ENCODE measurements at places on chromosomes 5 and 9.

- no peak for DNase-seq
These were observed 56.7 kb downstream of the HRH2 start for GRCh38 chr5:175714479-175715085.

DNA sequence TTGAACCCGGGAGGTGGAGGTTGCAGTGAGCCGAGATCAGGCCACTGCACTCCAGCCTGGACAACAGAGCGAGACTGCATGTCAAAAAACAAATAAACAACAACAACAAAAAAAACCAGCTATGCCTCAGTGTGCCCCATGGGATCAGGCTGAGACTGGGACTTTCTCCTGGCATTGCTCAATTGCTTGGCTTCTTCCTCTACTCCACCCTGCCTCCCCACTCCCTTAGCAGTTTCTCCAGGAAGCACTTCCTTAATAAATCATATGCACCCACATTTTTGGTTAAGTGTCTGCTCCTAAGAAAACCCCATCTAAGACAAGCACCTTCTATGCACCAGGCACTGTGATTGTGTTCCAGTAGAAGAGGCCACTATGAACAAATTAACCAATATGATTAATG lies 41.0 kb upstream of the TMEM252 start:
- no peak for DNase-seq

DNA sequence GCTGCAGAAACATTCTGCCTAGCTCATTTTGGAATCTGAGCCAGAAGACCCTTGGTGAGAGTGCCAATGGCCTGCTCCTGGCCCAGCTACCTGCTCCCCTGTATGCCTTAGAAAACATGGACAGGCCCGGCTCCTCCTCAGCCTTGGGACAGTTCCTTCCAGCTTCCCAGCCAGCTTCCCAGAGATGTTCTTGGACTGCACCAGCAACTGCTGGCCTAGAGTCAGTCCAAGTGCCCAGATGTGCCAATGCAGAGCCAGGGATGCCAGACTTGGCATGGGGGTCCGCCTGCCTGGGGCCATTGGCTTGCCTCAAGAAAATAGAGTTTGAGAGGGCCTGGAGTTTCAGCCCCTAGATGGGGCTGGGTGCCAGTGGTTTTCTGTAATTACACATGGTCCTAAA lies 142.2 kb upstream of the TRIM32 start:
- no peak for DNase-seq

- no peak for DNase-seq
These were observed 157.8 kb upstream of the RASEF start for GRCh38 chr9:83220730-83221129.

DNA sequence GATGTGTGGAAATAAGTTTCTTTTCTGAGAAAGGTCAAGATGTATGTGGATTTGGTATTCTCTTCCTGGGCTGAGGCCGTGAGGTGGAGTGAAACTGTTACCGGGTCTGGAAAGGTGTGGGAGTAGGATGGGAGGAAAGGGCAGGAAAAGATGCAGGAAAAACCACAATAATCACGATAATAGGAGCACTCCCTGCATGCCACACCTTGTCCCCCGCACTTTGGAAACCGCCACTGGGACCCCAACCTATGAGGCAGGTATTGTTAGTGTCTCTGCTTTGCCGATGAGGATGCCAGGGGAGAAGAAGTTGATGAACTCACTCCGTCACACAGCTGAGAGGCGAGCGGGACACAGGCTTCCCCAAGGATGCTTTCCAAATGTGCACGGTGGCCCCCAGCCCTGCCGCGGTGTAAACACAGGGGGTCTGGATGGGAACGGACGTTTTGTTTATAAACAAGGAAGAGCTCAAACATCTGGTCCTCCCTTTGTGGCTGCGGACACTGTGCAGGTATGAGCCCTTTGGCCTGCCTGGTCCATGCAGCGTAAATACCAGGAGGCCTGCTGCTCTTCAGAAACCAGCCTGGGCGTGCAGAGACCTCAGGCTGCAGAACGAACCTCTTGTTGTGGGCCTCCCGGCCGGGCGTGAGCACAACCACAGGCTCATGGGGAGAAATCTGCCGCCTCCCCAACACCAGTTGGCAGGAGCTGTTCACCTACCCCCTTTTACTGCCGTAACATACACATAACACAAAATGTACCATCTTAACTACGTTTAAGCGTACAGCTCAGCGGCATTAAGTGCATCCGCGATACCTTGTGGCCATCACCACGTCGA lies 126.7 kb downstream of the COL23A1 start:
- peak; percentile 91 for DNase-seq

Measured in vagina (tissue), 2 donors.